Stimulated activated CD8-positive, alpha-beta memory T cell treated with anti-CD3 and anti-CD28 coated beads, Interleukin-4, amount 100 ng/mL, for 48 hours (primary cell): ENCODE measurements at places on chromosomes 6 and 20.
A peak's percentile ranks its signal among the peaks of the same experiment; 100 is the strongest.

- DNase-seq, result no peak
Measured at GRCh38 chr6:45486736-45487135, 109.0 kb upstream of the SUPT3H start.

DNA sequence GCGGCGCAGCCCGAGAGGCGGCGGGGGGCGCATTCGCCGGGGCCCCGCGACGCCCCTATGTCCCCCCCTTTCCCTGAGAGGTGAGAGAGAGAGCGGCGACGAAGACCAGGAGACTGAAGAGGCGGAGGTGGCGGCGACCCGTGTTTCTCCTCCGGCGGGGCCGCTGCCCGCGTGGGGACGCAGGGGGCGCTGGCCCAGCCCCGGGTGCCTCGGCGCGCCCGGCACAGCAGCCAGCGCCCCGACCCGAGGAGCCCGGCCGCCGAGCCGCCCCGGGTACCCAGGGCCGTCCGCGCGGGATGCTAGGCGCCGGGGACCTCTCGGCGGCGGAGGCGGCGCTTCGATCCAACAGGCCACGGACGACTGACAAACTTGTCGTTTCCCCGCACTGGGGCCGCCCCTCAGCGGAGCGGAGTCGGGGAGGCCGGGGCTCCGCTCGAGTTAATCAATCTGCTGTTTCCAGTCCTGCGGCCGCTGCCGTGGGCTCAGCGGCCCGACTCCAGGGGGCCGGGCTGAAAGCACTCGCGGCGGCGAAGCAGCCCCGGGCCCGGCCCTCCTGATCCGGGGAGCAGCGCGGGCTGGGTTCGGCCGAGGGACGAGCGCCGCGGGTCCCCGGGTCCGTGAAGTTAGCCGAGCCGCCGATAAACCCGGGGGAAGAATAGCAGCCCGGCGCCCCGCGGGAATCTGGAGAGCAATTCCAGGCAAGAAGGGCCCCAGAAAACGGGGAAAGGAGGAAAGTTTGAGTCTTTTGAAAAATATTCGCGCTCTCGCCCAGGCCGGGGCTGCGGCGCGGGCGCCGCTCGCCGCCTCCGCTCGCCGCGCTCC, 631 bp downstream of the MDGA1 start:
- DNase-seq, result peak; percentile 62

DNA sequence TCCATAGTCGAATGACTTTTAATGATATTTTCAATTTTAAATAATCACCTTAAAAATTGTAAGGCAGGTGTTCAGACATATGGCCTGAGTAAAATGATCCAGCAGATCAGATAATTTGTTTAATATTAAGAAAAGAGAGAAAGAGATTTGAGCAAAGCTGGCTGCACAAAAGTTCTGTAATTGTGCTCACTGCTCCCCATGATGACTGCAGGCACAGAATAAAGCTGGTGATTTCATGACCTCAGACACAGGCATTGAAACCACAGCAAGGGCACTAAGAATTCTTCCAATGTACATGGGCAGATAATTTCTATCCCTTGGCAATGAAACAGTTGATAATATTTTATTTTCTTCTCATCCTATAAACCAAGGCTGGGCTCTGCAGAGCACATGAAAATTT, 553.1 kb downstream of the NKAIN2 start:
- no peak for DNase-seq

- DNase-seq, result no peak
Measured at GRCh38 chr6:48628316-48628715, 517.3 kb upstream of the PTCHD4 start.

DNA sequence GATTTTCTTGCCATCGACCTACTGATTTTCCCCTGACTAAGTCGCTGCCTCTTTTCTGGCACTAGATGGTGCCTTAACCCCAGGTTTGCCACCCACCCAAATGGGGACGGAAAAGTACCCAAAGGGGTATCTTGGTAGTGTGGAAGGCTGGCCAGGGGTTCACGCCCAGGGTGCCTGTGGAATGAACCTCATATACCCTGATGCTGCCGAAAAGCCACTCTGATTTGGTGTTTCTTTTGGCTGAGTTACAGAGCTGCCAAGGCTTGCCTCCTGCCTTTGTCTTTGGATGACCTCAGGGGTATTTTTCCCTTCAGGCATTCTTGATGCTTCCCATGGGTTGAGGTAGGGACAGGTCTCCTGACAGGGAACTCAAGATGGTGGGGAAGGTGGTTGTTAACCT, 78.1 kb downstream of the MAP3K7 start:
- DNase-seq, result no peak

- DNase-seq, result peak; percentile 51
Measured at GRCh38 chr20:36606158-36607066, 833 bp downstream of the RAB5IF start.

DNA sequence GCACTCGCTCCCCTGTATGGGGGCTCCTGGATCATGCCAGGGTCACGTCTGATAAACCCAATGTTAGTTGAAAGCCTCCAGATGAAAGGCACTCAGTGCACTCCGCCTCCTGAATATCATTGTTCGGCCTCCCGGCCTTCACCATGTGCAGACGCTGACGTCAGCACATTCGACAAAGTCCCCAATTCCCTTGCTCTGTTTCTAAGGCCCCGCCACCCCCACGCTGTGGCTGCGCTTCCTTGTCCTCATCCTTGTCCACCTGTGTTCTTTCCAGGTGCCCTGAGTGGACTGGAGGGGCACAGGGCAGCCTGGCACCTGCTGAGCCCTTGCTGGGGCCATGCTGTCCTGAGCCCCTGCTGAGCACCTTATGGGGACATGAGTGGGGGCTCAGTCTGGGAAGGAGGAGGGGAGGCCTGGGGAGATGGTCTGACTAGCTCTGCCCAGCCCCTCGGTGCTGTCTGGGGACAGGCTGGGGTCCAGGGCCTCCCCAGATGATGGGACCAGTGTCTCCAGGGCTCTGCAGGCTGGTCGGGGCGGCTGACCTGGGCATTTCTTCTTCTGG, 9.8 kb upstream of the BHLHE23 start:
- DNase-seq, result no peak

DNA sequence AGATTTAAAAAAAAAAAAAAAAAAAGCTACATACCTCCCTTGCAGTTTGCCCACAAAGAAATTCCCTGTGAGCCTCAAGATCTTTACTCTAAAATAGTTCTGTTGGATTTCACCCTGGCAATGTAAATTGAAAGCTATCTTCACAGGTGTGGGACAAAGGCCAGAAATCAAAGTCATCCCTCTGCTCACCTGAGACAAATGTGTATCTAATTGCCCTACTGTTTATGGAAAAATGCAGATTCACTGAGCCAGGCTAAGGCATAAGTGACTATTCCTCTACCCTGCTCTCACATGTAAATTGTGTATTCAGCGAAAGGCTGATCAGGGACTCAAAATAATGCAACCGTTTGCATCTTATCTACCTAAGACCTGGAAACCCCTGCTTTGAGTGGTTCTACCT, 98.5 kb upstream of the SHLD1 start:
- no peak for DNase-seq

GRCh38 chr6:169966312-169967181, 215.1 kb downstream of the ERMARD start:
- peak; percentile 19 for DNase-seq

DNA sequence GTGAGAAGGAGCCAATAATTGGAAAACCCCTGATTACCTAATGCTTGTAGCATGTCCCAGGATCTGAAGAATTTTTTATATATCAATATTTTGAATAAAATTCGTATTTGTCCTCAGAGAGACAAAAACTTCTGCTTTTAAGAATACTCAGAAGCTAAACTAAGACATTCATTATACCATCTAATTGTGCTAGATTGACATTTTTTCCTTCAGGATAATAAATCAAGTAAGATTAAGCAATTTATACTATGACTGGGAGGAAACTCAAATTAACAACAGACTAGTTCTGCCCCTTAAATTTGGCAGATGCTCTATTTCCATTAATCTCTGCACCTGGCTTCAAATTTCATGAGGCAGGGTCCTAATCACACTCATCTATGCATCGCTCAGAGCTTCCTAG, 291.4 kb downstream of the PLCB1 start:
- no peak for DNase-seq

- no peak for DNase-seq
Measured at GRCh38 chr6:114537977-114538376, 195.2 kb upstream of the HS3ST5 start.

GRCh38 chr20:39631557-39631956, 669.4 kb downstream of the DHX35 start:
- no peak for DNase-seq

- no peak for DNase-seq
Measured at GRCh38 chr6:25911351-25911750, 19.1 kb downstream of the SLC17A2 start.

- DNase-seq, result no peak
Measured at GRCh38 chr6:150068151-150068550, 770 bp downstream of the ULBP3 start.

DNA sequence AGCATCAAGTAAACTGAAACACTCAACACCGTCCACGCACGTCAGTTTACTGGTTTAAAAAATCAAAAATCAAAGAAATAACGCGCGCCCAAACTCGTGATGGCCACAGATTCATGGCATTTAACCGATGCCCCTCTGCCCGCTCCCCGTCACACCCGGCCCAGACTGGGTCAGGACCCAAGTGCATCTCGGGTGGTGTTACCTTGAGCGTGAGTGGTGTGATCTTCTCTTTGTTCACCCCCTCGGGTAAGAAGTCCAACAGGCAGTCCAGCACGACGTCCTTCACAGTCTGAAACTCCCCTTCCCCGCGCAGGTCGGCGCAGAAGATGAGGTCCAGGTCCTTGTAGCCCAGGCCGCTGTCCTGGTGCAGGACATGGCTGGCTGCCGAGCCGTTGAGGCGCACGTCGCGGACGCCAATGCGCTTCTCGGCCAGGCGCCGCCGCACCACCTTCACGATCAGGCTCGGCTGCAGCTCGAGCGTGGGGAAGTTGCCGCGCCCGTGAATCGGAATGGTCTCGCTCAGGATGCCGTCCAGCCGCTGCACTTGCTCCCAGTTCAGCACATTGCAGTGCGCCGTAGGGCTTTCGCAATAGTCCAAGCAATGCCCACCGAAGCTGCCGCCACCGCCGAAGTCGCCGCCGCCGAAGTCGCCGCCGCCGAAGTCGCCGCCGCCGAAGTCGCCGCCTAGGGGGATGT, 945 bp downstream of the TENT5A start:
- peak; percentile 47 for DNase-seq

- peak; percentile 49 for DNase-seq
Measured at GRCh38 chr6:134437376-134437775, 119.5 kb upstream of the SGK1 start.

GRCh38 chr6:2918936-2919335, 15.8 kb upstream of the SERPINB9 start:
- DNase-seq, result peak; percentile 34

GRCh38 chr6:26473758-26474438, 16.1 kb downstream of the BTN2A1 start:
- DNase-seq, result peak; percentile 78

- no peak for DNase-seq
Measured at GRCh38 chr6:127939442-127940066, 38.7 kb upstream of the THEMIS start.

DNA sequence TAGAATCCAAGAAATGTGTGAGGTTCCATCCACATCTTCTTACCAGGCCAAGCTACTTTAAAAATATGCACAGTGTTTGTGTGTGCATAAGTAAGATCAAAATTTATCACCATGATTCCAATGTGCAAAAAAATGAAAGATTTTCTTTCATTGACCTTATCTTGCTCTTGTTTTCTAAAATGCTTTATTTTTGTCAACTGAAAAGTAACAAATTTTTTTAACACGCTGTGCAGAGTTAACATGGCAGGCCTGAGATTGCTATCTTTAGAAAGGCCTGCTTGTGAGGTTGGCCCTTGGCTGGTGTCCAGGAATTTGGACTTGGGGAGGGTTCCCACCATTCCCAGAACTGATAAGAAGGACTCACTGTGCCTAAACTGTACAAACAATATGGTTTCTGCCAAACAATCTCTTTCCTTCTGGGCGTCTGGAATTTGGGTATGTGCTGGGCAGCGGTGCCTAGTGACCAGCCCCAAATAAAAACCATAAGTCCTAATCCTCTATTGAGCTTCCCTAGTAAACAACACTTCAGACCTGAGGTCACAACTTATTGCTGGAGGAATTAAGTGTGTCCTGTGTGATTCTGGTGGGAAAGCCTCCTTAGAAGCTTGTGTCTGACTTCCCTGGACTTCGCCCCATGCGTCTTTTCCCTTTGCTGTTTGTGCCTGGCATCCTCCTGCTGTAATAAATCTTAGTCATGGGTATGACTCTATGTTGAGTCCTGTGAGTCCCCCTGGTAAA, 19.8 kb upstream of the MYLIP start:
- no peak for DNase-seq

- no peak for DNase-seq
Measured at GRCh38 chr6:131765804-131766135, 42.0 kb upstream of the ENPP1 start.

GRCh38 chr6:35192301-35192860, 21.4 kb upstream of the SCUBE3 start:
- DNase-seq, result no peak

- no peak for DNase-seq
Measured at GRCh38 chr6:128316258-128316929, 204.0 kb downstream of the PTPRK start.

GRCh38 chr20:22904386-22904785, 130.7 kb upstream of the SSTR4 start:
- no peak for DNase-seq

GRCh38 chr6:87155842-87156815, 764 bp downstream of the ZNF292 start:
- DNase-seq, result peak; percentile 70

GRCh38 chr6:3159805-3160781, 2.7 kb upstream of the TUBB2A start:
- DNase-seq, result peak; percentile 51

- DNase-seq, result no peak
Measured at GRCh38 chr6:40312213-40313015, 274.8 kb downstream of the LRFN2 start.

- DNase-seq, result no peak
Measured at GRCh38 chr6:18186540-18187250, 31.5 kb downstream of the KDM1B start.

DNA sequence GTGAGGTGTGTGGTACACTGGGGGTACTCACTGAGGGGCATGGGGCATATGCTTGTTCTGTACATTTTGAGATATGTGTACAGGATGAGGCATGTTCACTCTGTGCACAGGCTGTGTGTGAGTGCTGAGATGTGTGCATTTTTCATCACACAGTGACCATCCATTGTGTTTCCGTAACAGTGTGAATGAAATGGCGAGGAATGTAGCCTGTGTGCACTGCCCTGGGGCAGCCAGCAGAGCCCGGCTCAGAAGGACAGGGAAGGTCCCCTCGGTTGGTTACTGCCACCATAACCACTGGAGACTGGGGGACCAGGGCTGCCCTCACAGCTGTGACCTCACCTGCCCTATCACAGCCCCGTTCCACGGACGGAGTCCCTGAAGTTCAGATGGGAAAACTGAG, 106.2 kb upstream of the MYL9 start:
- DNase-seq, result no peak

DNA sequence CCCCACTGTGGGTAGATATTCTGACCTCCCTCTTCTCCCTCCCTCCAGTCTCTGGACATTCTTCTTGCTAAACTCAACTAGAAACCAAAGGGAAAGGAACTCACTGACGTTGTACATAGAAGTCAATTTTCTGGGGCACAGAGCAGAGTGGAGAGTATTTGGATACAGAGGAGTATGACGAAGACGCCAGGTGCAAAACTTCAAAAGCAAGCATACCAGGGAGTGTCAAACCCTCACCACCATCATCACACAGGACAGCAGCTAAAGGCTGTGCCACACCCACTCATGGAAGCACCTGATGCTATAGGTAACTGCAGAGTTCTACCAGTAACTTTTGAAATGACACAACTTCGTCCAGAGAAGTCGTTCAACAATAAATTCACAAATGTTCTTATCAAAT, 64.8 kb downstream of the FYN start:
- no peak for DNase-seq
